Ascending aorta (tissue), 2 donors: ENCODE measurements at places on chromosomes 2 and 18. TPM values are rescaled to one million over a fixed set of nuclear protein-coding genes. Genes with fewer than 3 reads are reported as not detected.

GRCh38 chr18:22974707-22975106, 41.6 kb downstream of the RBBP8 start:
- no peak for DNase-seq

GRCh38 chr2:211860224-211860623, 678.4 kb downstream of the ERBB4 start:
- no peak for DNase-seq

DNA sequence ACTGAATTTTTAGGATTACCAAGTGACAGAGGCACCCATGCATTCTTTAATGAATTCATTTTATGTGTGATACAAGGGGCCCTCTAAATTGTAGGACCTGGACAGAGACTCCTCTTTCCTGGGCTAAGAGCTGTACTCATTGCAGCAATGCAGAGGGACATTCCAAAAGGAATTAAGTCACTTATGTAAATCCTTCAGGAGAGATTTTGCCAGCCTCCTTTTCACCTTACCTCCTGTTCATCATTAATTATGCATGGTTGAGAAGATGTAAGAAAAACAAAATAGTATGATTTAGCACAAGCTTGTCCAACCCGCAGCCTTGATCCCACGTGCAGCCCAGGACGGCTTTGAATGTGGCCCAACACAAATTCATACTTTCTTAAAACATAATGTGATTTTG, 84.5 kb upstream of the TANK start:
- no peak for DNase-seq

DNA sequence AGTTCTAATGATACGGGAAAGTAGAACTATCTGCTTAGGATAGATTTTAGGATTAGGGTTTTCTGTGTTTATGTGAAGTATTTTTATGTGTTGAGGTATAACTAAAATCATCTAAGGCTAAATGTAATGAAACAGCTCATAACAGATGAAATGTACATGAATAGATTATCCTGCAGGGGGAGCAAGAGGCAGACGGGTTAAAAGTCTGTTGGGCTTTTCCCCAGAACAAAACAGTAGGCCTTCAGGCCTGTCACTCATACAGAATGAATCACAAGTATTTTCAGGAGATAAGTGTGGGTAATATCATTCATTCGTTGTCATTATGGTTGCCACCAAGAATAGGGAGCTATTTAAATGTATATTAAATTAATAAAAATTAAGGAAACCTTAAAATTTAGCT, 107.9 kb upstream of the IL1R2 start:
- no peak for DNase-seq

The TMEM163 gene
- total RNA-seq, result not detected

DNA sequence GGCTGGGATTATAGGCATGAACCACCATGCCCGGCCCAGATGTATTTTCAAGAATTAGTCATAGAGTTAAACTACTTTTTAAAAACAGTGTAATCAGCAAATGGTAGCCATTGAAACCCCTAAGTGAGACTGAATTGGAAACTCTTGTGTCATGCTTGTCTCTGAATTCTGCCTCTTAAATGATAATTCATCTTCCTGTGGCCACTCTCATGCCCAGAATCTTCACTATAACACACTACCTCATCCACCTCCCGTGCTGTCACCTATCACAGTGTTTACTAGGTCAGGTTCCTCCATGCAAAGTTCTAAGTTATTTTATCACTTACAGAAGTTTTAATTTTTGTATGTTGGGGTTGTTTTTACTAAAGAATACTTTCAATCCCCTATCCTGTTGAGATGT, 197.5 kb downstream of the PHLPP1 start:
- DNase-seq, result no peak

The PPP1R1C gene
- not detected for total RNA-seq
